ENCODE measurements at places on chromosomes 6 and 20.

DNA sequence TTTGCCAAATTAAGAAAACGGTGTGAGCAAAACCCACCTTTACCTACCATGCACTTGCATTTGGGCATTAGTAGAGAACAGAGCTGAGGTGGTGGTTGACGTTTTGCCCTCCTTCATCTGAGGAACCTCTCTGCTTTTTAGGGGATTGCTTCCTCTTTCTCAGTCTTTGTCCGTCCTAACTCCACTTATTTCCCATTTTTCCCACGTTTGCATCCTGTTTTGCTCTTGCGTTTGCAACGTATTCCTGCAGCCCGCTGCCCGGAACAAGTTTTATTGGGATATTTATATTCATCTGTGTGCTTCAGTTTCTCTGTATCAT is 374 bp upstream of the SERINC1 start:
- DNase-seq = no peak

DNA sequence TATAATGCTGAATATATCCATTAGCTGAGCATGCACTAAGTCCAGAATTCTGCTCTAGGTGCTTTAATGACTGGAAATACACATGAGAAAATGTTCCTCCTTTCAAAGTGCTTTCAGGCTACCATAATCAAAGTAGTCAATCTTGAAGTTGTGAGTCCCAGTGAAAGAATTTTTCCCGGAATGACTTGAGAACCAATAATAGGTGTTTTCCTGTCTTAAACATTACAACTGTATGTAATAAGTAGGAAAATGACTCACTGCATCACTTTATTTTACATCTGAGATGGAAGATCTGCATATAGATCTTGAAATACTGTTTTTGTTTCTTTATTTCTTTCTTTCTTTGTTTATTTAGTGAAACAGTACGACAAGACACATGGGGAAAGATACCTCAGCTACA is 437.4 kb upstream of the JAG1 start:
- no peak for DNase-seq

DNA sequence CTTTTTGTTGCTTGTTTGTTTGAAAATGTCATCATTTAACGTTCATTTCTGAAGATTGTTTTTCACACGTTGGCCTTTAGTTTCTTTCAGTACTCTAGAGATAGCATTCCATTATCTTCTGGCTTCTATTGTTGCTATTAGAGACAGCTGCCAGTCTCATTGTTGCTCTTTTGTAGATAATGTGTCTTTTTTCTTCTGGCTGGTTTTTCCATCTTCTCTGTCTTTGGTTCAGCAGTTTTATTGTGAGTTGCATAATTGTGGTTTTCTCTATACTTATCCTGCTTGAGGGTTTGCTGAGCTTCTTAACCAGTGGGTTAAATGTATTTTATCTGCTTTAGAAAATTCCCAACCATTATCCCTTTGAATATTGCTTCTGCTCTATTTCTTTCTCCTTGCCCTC is 23.2 kb upstream of the AIG1 start:
- DNase-seq = no peak

- no peak for DNase-seq
These were observed 178.2 kb downstream of the GJA10 start for GRCh38 chr6:90072501-90072900.

DNA sequence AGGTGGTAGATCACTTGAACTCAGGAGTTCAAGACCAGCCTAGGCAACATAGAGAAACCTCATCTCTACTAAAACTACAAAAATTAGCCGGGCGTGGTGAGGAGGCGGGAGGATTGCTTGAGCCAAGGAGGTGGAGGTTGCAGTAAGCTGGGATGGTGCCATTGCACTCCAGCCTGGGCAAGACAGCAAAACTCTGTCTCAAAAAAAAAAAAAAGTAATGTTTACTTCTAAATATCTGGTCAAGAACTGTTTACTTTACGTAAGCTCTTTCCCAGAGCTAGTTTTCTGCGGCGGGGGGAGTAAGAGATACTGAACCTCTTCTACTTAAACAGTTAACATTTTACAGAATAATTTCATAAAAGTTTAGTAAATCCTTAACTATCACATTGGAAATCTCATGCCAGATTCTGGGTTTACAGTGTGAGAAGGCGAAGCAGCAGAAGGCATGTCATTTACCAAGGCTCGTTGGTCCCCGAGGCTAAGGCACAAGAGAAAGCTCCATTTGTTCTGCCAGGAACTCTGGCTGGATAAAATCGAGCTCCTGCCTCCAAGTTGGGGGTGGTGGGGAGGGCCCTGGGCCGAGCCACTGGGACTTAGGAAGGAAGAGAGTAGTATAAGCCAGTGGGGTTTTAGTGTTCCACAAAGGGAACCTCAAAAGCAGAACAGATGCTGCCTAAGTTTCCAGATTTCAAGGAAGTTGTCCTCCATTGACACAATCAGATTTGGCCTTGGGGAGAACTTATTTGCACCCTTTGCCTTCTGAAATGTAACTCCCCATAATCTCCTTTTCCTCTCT is 41.7 kb downstream of the ARFGEF2 start:
- DNase-seq = no peak

DNA sequence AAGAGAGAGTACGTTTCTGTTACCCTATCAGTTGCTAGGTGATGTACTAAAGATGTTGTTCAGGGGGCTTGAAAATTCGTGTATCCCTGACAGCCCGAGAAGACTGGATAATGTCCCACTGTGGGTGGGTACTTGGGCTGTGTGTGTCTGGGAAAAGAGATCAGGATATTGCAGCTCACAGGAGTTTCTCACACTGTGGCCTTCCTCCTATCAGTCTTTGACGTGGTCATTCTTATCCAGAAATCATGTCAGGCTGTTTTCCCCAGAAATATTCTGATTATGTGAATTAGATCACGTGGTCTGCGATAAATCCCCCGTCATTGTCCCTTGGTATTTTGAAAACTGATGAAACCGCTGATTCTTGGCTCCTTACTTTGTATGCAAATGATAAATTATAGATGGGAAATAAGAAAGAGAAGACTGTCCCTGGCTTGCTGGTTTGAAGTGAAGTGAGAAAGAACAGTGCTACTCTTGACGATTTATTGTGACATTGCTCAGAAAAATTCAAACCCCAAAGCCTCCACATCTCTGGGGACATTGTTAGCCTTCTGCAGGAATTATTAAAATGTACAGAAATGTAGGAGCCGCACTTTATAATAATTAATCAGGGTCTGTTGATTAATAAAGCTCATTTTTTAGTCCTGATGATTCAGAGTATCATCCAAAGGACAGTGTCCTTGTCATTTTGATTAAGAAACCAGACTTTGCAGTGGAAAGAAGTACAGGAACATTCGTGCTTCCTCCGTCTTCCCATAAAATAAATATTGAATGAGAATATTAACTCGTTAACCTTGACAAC is 167.5 kb upstream of the TSHZ2 start:
- DNase-seq = no peak

All from natural killer cell treated with Interleukin-12 subunit alpha and Interleukin-12 subunit beta and Interleukin-15 and Interleukin-18, amount 100 ng/mL, for 72 hours (primary cell).